ENCODE measurements at places on chromosomes 2 and 18.

DNA sequence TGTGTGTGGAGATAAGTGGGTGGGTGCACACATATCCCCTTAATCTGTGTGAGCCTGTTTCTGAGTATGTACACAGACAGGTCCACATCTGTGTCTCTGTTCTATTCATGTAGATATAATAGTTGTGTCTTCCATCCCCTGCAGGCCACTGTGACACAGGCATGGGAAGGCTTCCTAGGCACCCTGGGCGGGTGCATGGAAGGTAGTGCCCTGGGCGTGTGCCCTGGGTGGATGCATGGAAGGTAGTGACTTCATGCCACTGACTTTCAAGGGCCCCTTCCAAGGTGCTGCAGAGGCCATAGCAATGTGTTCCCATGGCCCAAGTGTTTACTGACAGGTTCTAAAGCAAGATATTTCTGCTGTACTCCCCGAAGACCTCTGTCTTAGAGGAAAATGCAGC lies 462.5 kb upstream of the HS6ST1 start:
- DNase-seq, result no peak

DNA sequence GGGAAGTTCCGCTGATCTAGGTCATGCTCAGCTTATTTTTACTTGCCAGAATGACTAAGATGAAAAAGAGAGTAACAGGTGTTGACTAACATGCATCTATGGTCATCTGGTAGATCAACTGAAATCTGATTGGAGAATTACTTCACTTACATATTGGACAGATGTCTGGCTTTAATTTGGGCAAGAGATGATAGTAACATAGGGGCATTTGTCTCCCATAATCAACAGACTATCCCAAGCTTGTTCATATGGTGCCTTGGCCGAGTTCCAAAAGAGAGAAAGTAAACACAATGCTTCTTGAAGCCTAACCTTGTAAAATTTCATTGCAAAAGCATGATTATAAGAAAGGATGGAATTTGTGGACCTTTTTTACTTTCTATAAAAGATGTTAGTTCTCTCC lies 503.7 kb downstream of the ADCYAP1 start:
- no peak for DNase-seq

- DNase-seq, result no peak
Measured at GRCh38 chr2:149739171-149739882, 151.8 kb upstream of the MMADHC start.

GRCh38 chr2:54295911-54296310 lies 39.9 kb upstream of the TSPYL6 start:
- DNase-seq, result no peak

DNA sequence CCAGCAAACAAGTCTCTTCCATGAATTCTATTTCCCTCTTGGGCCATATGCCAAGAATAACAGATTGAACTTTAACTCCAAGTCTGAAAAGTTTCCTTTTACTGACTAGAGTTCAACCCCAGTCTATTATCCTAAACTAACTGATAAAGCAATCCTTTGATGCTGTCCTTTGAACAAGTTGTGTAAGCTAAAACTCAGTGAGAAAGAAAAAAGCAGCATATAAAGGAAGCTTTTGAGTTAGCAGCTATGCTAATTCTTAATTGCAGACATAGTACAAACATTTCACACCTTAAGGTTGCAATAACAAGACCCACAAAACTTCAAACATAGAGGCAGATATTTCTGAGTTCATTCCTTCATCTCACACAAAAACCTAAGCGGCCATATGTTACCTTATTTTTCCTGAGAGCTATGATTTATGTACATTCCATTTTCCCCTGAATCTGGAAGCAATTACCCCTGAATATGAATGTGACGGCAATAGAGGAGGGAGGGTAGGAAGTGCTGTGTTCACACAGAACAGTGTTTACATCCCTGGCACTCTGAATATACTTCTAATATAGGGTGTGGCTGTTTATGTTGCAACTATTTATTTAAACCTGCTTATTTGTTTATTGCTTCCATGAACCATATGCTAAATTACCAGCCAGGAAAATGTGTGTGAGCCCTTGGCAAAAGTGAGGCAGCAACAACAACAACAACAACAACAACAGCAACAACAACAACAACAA lies 180.6 kb downstream of the IRS1 start:
- DNase-seq, result no peak

DNA sequence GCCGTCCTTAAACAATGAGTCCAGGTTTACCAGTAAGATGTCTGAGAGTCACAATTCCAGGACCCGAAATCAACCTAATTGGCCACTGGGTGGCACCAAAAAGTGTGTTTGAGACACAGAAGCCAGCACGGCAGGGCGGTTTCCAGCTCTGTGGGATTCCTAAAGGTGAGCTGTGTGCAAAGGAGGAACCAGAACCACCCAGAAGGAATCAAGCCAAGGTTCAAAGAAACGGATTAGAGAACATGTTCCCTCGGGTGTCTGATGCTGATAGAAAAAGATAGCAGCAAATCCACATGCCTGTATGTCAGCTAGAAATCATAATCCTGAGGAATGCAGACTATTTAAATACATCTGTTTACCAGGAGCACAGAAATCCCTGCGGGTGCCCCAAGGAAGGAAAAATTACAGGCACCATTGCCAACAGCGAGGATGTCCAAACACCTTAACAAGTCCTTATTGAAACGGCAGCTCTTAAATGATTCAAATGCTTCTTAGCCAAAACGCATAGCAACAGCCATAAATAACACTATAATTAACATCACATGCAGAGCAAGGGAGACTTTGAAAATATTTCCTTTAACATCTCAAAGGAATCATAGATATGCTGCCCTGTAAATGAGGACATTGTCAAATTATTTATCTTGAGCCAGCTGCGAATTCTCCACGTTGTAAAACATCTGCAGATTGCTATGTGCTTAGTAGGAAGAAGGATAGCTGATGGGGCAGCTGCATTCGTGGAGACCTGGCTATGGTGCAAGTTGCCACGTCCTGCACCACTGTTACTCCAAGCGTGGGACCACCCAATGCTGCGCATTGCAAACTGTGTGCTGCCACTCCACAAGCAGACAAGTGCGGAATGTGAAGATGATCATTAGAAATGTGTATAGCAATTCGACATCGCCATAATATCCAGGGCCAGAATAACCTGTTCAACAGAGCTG lies 318.7 kb upstream of the NCKAP5 start:
- peak; percentile 61 for DNase-seq

DNA sequence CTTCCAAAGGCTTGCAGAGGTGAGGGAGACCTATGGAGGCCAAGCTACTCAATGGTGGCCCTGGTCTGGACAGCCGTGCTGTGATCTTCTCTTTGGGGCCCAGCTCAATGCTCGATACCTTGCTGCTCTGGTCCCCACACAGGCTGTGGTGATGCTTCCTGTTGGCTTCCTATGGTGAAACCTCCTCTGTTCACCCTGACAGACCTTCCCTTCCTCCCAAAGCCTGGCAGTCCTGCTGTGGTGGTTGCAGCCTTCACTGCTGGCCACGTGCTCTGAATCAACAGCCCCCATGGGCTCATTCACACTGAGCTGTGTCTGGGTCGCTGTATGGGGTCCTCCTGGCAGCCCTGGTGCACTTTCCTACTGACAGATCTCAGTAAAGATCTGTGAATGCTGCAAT lies 31.0 kb upstream of the GALR1 start:
- no peak for DNase-seq

GRCh38 chr18:6569813-6570212 lies 155.1 kb upstream of the L3MBTL4 start:
- DNase-seq, result no peak

- DNase-seq, result no peak
Measured at GRCh38 chr2:63858291-63858690, 16.6 kb downstream of the UGP2 start.

GRCh38 chr2:234348081-234348480 lies 148.8 kb downstream of the ARL4C start:
- no peak for DNase-seq

GRCh38 chr2:171136024-171136423 lies 24.7 kb downstream of the TLK1 start:
- DNase-seq, result no peak

DNA sequence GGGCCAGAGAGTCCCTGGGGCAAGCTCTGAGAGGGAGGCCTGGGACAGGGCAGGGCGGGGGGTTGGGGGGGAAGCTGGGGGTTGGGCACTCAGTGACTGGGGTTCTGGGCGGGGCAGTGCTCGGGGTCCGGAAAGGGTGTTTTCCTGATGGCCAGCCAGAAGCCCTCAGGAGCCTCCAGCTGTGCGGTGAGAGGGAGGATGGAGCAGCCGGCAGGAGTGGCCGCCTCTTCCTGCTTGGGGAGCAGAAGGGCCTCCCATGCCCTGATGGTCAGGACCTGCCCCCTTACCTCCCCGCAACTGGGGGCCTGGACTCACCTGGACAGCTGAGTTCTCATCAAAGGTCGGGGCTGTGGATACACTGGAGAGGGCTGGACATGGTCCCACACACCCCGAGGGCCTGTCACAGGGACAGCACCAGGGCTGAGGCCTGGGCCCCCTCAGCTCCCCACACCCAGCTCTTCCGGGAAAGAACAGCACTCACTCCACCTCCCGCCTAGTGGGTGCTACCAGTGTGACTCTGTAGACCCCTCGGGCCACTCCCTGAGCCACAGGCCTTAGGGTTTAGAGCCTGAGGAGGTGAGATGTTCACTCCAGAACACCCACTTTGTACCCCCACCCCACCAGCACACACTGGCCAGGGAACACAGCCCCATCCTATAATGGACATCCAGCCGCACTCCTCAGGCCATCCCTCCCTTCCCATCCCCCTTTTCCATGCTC lies 6.7 kb downstream of the SFTPB start:
- DNase-seq, result no peak

GRCh38 chr2:98029718-98030222 lies 34.0 kb upstream of the TMEM131 start:
- DNase-seq, result no peak

DNA sequence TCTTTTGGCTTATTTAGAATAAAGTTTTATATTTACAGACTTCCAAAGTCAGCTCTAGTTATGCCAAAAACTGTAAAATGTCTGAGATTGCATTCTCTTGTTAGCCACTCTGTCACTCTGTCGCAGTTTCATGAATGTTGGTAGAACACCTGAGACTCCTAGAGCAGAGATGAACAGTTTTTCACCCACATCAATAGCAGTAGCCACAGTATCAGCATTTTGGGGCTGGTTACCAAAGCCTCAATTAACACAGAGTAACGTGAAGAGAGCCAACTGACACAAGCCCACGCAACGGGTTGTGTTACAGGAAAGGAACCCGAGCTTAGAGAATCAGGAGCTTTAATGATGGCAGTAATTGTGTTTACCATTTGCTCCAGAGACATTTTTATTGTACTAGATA lies 443.0 kb upstream of the SLC39A10 start:
- no peak for DNase-seq

Data from pancreas (tissue), 10 donors.